Spinal cord (tissue), 10 donors: ENCODE measurements at places on chromosomes 7 and 10. TPM values are rescaled to one million over a fixed set of nuclear protein-coding genes. Genes with fewer than 3 reads are reported as not detected.

Gene TBRG4
- 34.4 TPM for total RNA-seq

Gene ZNF398
- 15.3 TPM for total RNA-seq

Gene OR2A7
- 2.2 TPM for total RNA-seq

Gene CPN1
- 0.69 TPM for total RNA-seq

Gene OR2A1
- 0.50 TPM for total RNA-seq

Gene SORBS1
- 129 TPM for total RNA-seq

Gene TSPAN13
- 15.5 TPM for total RNA-seq

Gene CPA4
- 2.1 TPM for total RNA-seq

Gene ACSL5
- total RNA-seq = 7.1 TPM

Gene BEND7
- total RNA-seq = 22.5 TPM

Gene MAD1L1
- total RNA-seq = 29.3 TPM

Gene TBC1D12
- total RNA-seq = 22.5 TPM

Gene LRRTM3
- total RNA-seq = 16.5 TPM

Gene NUPR2
- 0.50 TPM for total RNA-seq

Gene NUDT13
- 0.50 TPM for total RNA-seq

Gene GIMAP7
- 13.2 TPM for total RNA-seq

Gene HPSE2
- 0.89 TPM for total RNA-seq

Gene GPR26
- total RNA-seq = 7.6 TPM

Gene IDI2
- total RNA-seq = 0.11 TPM

Gene ZPBP
- total RNA-seq = not detected

Gene FZD1
- total RNA-seq = 26.3 TPM

Gene STOX1
- 14.4 TPM for total RNA-seq

Gene CD36
- 78.1 TPM for total RNA-seq

Gene NUTM2E
- total RNA-seq = 0.79 TPM

Gene WIPF3
- 4.5 TPM for total RNA-seq

Gene HUS1
- 19.8 TPM for total RNA-seq
